ENCODE measurements at places on chromosomes 6 and 20.

DNA sequence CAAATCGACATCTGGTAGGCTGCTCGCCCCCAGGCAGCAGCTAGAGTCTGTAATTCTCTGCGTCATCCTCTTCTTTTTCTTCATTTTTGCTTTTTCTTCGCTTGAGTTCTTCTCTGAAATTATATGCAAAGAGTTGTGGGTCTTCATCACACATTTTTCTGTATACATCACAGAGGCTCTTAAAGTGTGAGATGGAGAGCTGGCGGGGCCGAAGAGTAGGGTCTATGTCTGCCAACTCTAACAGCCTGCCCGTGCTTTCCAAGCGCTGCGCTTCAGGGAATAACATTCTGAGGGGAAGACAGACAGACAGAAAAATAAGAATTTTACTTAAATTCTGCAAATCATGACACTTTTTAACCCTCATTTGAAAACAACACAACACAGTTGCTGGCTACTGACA is 6.0 kb upstream of the CLDN20 start:
- DNase-seq = no peak

GRCh38 chr6:111208933-111209332 is 121.6 kb downstream of the SLC16A10 start:
- DNase-seq = no peak

DNA sequence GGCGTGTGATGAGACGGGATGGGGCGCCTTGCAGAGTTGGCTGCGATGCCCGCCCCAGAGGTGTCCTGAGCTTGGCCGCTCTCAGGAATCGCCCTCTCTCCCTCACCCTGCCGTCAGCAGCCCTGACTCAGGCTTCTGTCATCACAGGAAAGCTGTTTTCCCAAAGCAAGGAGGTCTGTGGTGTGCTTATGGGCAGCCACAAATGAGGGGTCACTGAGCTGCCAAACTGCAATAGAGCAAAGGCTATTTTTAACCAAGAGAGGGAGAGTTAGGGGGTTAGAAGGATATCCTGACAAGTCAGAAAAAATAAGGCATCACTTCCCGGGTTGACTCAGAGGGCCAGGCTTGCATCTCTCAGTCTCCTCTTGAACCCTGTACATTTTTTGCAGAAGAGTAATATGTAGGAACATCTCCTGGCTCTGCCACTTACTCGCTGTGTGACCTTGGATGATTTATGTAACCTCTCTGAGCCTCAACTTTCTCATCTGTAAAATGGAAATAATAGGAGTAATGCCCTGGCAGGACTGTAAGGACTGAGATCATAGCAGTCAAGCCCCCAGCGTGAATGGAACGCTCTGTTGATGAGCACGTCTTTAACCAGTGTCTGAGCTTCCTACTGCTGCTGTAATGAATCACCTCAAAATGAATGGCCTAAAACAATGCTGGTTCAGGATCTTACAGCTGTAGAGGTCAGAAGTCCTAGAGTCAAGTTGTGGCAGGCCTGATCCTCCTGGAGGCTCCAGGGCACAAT is 181.9 kb downstream of the NFATC2 start:
- DNase-seq = no peak

DNA sequence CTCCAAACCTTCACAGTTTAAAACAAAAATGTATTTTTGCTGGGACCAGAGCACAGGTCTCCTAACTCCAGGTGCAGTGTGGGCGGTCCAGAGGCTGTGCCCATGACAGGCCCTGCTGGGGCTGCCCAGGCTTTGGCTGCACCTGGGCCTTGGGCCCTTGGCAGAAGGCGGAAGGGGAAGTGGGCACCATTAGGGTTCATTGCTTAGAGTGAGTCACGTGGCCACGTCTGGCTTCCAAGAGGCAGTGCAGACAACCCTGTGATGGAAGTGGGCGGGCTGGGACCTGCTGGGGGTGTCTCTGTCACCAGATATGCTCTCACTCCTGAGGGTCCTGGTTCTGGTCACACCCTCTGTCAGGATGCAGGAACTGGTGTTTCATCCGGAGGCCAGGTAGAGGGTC is 302.2 kb downstream of the QKI start:
- no peak for DNase-seq

DNA sequence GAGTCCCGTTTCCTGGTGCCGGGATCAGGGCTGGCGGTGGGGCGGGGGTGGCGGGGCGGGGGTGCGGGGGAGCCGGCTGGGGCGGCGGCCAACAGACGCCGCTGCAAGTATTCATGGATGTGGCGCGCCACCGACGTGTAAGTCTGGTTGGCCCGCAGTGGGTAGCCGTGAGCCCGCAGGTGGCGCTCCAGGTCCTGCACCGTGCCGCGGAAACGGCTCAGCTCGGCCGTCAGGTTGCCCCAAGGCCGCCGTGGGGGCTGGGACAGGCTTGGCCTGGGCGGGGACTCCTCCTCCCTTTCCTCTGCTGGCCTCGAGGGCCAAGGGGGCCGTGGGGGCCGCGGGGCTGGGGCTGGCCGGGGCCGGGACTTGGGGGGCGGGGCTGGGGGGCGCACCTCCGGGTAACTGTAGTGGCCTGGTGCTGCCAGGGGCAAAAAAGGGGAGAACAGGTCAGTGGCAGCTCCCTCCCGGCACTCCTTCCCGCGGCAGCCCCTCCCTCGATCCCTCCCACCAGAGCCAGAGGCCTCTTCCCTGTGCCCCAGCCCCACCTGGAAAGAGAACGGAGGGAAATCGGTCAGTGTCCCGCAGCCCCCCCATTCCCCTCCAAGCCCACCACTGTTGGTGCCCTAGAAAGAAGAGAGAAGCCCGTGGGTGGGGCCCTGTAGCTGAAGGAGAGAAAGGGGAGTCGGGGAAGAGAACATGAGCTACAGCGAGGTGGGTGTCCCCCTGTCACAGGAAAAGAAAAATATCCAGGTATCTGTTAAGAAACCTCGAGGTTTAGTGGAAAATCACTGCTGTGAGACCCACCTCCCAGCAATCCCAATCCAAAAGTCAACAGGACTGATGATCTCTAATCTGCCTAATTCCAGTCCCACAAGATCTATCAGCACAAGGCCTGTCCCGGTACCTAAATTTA is 21.3 kb downstream of the TNXB start:
- peak; percentile 49 for DNase-seq

- no peak for DNase-seq
These were observed 449.6 kb downstream of the KIF16B start for GRCh38 chr20:16123623-16124022.

DNA sequence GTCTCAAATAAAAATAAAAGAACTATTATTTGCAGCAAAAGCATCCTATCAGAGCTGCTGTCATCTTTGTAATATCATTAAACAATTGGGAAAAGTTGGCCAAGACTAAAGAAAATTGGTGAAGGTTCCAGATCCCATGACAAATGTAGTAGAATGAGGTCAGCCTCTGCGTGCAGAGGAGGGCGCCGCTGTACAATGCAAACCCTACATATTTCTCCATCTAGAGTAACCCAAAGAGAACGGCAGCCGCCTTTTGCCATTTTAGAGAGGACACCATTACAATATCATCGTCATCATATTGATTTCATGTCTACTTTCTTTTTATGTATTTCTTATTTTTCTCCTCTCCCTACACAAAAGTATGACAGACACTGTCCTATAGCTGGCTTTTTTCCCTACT is 59.5 kb downstream of the ZMYND8 start:
- no peak for DNase-seq

- no peak for DNase-seq
These were observed 2.4 kb downstream of the NKX2-2 start for GRCh38 chr20:21511485-21511849.

DNA sequence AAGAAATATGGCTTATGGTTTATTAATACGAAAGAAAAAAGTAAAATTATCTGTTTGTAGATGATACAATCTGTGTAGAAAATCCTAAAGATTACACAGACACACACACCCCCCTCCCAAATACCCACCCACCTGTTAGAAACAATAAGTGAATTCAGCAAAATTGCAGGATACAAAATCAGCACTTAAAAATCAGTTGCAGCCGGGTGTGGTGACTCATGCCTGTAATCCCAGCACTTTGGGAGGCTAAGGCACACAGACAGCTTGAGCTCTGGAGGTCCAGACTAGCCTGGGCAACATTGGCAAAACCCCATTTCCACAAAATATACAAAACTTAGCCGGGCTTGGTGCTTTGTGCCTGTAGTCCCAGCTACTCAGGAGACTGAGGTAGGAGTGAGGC is 42.3 kb downstream of the NINL start:
- DNase-seq = no peak

GRCh38 chr6:144443157-144443556 is 158.0 kb downstream of the UTRN start:
- DNase-seq = no peak

DNA sequence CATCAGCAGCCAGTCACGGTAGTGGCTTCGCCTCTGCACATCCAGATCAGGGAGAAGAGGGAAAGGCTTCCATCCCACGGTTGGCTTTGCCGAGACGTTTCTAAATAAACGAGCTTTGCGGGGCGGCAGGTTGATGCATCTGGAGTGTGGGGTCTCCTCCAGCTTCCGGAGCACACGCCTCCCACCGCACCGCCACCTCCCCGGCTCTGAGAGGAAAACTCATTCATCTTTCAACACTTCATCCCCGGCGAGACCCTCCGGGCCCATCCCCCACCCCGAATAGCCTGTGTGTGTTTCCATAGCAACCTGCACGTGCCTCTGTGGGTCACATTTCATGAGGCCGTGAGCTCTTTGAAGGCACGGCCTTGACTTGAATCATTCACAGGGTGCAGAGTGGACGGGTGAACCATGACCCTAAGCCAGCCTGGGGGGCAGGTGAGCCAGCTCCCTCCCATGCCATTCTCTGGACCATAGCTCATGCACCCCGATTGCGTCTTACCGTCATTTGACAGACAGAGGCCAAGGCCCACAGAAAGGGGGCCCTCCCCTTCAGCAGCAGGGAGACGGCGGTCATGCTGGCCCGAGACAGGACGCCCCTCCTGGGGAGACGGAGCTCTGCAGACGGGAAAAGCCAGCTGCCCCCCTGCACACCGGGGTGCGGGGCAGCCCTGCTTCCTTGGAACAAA is 16.2 kb upstream of the CHRNA4 start:
- no peak for DNase-seq

DNA sequence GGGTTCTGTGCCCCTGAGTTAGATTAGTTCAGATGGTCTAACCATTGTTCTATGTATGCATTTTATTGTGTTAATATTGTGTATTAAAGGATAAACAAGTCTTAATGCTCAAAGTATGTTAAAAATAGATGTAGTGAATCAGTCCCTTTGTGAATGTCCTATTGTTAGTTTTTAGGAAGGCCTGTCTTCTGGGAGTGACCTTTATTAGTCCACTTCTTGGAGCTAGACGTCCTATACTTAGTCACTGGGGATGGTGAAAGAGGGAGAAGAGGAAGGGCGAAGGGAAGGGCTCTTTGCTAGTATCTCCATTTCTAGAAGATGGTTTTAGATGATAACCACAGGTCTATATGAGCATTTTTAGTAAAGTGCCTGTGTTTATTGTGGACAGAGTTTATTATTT is 12.3 kb upstream of the HMGN4 start:
- no peak for DNase-seq

- DNase-seq = no peak
These were observed 9.2 kb downstream of the PEDS1 start for GRCh38 chr20:50144362-50144761.

DNA sequence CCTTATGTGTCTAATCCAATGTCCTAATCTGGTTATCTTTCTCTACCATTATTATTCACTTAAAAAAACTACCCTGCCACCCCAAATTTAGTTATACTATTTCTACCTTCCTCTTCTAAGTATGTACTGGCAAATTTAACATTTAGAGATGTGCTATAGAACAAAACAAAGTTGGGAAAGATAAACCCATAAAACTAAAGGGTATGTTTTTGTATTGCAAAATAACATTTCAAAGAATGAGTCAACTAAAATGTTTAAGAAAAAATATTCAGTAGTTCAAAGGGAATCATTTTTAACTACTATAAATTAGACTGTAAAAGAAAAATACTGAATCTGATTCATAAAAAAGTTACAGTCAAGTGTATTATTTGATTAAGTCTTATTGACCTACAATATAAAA is 103.0 kb downstream of the LMBRD1 start:
- no peak for DNase-seq

DNA sequence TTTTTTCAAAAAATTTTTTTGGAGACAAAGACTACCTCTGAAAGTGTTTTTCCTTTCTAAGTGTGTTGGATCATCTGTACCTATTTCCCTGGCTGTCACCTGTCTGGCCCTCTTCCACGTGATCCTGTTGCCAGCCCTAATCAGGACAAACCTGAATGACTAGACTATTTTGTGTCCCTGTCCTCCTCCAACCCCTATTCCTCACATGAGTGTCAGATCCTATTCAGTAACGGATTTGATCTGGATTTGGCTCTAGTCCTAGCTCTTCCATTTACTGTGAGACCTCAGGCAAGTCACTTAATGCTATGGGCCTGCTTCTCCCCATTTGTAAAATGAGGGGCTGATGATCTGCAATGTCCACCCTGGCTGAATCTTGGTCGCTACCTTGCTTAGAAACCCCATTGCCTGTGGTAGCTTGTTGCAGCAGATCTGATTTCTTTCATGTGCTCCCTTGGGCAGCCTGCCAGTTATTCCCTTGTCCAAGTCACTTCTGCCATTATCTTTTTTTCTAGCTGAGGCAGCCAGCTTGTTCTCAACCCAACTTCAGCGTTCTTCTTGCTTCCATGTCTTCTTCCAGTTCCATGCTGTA is 4.8 kb downstream of the PHF20 start:
- DNase-seq = no peak

DNA sequence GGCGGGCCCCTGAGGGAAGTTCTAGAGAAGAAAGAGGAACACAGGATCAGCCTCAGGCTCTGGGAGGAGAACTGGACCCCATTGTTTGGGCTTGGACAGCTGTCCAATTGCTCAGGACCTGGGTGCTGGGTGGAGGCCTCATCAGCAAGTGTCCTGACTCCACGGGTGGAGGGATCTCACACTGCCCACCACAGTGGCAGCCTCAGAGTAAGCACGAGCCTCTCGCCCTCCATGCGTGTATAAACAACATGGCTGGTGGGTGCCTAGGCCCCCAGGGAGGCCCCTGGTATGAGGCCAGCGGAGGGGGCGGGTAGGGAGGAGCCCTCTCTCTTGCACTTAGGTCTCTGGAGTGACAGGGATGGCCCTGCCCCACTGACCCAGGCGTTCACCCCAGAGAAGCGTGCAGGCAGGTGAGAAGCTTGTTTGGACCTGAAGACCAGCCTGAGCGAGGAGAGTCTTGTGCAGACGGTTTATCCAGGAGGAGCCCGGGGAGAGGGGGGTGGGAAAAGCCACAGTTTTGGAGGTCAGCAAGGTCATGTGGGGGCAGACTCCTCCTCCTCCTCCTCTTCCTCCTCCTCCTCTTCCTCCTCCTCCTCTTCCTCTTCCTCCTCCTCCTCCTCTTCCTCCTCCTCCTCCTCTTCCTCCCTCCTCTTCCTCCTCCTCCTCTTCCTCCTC is 41.9 kb upstream of the BHLHE23 start:
- no peak for DNase-seq

DNA sequence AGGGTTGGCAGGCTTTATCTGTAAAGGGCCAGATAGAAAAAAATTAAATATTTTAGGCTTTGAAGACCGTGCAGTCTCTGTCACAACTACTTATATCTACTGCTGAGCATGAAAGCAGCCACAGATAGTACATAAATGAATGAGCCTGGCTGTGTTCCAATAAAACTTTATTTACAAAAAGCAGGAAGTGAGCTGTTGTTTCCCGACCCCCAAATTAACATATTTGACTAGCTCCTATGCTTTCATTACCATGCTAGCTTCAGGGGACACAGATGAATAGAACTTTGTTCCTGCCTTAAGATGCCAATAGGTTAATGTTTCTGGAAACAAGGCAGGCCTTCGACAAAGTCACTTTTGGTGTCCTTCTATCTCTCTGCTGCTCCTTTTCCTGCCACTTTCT is 1058.0 kb upstream of the FLRT3 start:
- no peak for DNase-seq

- DNase-seq = no peak
These were observed 16.4 kb upstream of the CCDC28A start for GRCh38 chr6:138757136-138757535.

GRCh38 chr6:19121521-19121920 is 715.6 kb upstream of the ID4 start:
- no peak for DNase-seq

All from naive thymus-derived CD4-positive, alpha-beta T cell (primary cell).